ENCODE measurements at places on chromosomes 5 and 9. TPM values are rescaled to one million over a fixed set of nuclear protein-coding genes. Genes with fewer than 3 reads are reported as not detected.

GRCh38 chr5:136766456-136766855, 401.1 kb upstream of the TRPC7 start:
- DNase-seq: no peak

GRCh38 chr9:118444403-118444802, 740.2 kb downstream of the TLR4 start:
- DNase-seq: no peak

Gene GTF3C4
- total RNA-seq: 20.1 TPM

GRCh38 chr9:7185612-7186011, 427.8 kb downstream of the KDM4C start:
- peak; percentile 86 for DNase-seq

Gene MEIKIN
- total RNA-seq: not detected

GRCh38 chr5:160169326-160169725, 50.1 kb upstream of the PWWP2A start:
- peak; percentile 82 for DNase-seq

- no peak for DNase-seq
These were observed 289.2 kb upstream of the TMEM161B start for GRCh38 chr5:88557881-88558280.

GRCh38 chr5:173411791-173412555, 83.8 kb upstream of the STC2 start:
- no peak for DNase-seq

Gene OR1J2
- total RNA-seq: not detected

Gene CDH10
- not detected for total RNA-seq

- DNase-seq: no peak
These were observed 22.3 kb upstream of the GABRP start for GRCh38 chr5:170761048-170761707.

DNA sequence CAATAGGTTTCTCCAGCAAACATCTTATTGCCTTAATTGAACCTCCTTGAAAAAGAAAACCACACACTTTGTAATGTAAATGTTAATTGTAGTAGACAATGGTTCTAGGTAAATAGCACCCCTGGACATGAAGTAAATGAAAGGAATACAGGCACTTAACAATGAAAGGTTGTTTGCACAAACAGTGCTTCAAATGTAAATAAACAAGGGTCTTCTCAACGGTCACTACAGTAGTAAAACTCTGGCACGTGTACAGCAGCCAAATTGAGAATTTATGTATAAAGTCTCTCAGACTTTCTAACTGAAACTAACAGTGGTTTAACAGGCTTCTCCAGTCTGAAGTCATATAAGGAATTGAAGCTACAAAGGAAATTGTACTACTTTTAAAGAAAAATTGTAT, 218.3 kb downstream of the MEF2C start:
- no peak for DNase-seq

GRCh38 chr9:124758061-124758460, 13.1 kb downstream of the NR6A1 start:
- no peak for DNase-seq

Gene IFNB1
- not detected for total RNA-seq

DNA sequence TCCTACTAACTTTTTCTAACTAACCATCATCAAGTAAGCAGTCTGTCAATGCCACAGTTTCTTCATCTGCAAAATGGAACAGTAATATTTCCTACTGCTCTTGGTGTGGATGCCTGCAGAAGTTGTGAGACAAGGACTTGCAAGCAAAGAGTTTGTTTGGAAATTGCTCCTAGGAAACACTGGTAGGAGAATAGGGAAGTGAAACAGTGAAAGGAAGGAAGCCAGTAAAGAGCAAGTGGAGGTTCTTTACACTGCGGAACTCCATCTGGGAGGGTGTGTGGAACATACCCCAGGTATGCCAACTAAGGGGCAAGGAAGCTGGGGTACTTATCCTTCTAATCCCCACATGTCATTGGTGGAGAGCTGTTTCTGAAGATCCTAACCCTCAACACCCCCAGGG, 119.9 kb downstream of the FOXD1 start:
- DNase-seq: no peak

DNA sequence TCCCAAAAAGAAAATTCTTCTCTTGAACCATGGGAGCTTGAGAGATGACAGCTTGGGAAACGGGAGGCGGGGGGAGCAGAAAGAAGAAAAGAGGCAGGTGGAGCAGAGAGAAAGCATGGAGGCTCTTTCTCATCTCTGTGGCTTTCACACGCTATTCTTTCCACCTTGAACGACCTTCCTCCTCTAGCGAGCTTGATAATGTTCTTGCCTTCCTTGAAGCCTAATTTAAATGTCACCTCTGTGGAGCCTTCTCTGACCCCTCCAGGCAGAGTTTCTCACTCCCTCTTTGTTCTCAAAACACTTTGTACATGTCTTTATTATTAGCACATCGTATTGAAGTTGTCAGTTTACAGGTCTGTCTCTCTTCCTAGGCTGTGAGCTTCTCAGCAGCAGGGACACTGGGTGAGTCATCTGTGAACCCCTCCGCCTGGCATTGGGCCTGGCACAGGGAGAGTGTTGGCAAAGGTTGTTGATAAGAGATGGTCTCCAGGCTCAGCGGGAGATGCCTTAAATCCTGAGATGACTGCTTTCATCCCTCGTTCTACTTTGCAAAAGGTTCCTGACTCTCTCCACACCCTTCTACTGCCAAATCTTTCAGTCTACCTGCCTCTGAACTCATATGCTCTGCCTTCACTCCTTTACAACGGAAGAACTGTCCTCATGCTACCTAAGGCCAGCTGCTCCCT, 14.1 kb upstream of the STRBP start:
- peak; percentile 20 for DNase-seq

DNA sequence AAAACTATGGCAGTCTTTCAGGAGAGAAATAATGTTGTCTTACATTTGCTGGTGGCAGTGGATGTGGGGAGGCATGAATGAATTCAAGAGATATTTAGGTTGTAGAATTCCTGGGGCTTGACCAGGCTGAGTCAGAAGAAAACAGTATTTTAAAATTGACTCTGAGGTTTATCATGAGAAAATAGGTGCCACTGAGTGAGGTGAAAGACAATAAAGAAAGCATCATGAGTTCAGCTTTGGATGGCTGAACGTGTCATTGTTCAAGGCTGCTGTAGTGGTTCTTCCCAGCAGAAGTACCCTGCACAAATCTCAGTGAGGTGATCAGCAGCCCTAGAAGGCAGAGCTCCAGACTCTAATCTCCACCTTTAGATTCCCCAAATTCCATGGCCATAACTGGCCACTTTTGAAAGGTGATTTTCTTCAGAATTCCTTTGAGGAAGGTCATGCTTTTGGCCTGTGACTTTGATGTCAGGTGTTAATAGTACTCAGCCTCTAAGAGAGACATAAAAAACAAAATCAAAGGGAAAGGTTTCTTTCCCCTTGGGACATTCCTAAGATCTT, 395.4 kb downstream of the NTRK2 start:
- DNase-seq: no peak

GRCh38 chr5:71719063-71719964, at the start of gene CARTPT:
TSS of gene CARTPT (plus strand) at chr5:71719275. CDS start at chr5:71719294, 19 bp downstream.
- DNase-seq: peak; percentile 31

GRCh38 chr9:115357821-115358220, 239.9 kb upstream of the TNC start:
- DNase-seq: no peak

GRCh38 chr5:38347040-38347763, 88.8 kb downstream of the EGFLAM start:
- no peak for DNase-seq

DNA sequence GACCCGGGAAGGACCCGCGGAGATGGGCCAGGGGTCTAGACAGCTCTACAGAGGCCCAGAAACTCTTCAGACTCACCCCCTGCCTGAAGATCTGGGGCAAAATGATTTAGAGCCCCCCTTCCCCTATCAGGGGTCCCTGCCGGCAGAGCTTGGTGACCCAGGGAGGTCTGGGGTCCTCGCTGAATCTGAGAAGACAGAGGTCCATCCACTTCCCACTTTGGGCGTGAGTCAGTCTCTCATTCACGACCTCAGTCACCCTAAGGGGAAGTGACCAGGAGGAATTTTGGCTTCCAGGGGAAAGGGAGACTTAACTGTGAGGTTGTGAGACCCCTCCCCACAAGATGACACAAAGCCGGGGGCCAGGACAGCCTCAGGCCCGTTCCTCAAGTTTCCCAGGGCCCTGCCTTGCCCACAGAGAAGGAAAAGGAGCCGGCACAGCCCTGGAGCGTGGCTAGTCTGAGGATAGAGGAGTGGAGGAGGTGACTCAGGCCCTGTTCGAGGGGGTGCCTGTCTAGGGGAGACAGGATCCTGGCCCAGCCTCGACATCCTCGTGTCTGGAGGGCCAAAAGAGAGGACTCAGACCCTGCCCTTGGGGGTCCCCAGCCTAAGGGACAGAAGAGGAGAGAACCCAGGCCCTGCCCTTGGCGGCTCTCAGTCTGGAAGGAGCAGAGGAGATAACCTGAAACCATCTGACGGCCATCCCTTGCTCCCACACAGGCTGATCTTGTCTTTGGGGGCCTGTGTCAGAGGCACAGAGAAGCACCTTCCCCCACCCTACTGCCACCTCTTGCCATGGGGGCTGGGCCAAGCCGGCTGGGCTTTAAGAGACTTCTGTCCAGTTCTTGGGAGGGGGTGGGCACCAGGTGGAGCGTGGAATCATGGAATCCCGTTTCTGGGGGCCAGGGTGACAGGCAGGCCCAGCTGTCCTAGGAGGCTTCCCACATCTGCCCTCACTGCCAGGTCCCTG, 889 bp downstream of the PDLIM4 start:
- DNase-seq: peak; percentile 65

Gene OBP2A
- total RNA-seq: not detected

DNA sequence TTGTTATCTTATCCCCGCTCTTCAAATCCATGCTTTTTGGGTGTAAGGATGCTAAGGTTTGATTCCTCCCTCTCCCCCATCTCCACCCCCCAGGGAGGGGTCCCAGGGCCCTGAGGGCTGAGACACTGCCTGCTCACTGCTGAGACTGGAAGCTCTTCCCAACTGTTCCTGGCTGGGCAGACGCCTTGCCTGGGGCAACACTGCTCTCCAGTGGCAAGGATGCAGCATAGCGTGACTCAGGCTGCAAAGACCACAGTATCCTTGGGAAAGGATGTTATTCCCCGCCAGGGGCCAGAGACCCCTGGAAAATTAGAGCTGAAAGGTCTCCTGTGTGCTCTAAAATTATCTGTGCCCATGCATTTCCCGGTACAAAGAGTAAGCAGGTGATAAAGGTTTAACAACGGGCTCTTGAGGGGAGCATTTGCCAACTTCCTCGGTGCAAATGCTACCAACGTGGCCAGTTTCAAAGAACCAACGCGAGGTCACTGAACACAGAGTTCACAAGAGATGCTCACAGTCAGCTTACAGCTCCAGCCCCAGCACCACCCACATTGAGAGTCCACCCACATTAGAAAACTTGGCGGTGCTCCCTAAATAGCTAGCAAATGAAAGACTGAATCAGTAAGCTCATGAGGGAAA, 271.9 kb downstream of the NSG2 start:
- DNase-seq: peak; percentile 60

Gene CLK4
- 26.7 TPM for total RNA-seq

DNA sequence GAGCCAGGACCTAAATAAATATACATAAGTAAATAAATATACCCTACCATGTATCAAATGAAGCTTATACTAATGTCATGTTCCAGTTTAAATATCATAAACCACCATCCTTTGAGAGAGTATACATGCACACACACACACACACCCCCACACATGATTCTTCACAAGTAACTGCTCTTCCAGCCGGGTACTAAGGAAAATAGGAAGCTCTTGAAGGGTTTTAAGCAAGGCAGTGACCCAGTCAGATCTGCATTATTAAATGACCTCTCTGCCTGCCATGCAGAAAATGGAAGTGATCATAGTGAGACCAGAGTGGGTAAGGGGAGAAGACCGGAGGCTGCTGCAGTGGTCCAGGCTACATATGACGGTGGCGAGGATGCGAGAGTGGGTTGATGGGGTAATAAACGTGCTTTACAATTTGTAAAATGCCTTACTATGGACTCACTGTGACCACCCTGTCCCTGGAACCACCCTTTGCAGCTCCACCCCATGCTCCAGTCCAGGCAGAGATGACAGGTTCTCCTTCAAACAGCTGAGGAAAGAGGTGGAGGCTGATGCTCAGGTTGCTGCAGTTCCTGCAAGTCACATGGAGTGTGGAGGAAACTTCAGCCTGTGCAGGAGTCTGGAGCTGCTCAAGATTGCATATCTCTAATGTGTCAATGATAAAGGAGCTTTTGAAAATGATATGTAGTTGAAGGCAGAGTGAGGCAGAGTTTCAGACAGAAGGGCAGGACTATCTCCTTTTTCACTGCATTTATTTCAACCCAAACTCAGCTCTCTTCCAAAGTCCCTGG, 38.8 kb upstream of the NDFIP1 start:
- DNase-seq: no peak

DNA sequence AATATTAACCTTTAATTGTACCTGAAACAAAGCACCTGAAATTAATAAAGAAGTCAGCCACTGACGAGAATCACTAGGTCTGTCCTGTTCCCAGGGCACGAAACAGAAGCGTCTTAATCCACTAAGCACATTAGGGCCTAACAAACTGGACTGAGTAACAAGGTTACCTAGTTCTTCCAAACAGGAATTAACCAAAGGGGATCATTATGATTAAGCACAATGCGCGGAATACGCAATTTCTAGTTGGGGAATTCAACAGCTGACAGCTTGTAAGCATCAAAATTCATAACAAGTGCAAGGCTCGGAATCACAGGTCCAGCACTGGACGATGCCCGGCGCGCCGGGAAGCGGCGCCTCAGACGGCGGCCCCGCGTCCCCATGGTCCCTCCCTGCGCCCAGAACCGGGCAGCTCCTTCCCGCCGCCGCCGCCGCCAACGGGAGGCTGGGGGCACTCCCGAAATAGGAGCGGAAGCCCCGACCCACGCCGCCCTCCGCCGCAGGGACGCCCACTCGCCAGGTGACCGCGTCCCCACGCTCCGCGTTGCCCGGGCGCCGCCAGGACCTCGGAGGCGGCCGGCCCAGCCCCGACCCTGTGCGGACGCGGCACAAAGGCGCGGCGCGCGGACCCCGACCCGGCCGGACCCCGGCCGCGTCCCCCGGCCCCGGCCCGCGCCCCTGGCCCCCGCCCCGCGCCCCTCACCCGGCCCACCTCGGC, 898 bp downstream of the CAMSAP1 start:
- DNase-seq: peak; percentile 60

- DNase-seq: no peak
These were observed 188.8 kb upstream of the GLRA1 start for GRCh38 chr5:152113401-152113800.

DNA sequence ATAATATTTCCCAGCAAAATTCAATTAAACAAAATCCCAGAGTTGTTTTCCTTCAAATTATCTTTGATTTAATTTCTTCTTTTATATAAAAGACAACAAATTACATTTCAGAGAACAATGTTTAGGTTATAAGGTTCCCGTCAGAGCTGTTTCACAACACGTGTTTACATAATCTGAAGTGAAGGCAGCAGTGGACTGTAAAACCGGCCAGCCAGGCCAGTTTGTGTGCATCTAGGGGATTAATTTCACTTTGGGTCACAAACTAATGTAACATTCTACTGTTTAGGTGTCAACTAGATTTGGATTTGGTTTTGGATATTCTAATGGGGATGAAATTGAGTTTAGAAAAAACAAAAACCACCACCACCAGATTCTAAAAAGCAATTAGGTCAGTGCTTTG, 86.5 kb upstream of the PLPP1 start:
- DNase-seq: no peak

Measured in dermis blood vessel endothelial cell (primary cell).